ENCODE measurements at places on chromosomes 5 and 9.

DNA sequence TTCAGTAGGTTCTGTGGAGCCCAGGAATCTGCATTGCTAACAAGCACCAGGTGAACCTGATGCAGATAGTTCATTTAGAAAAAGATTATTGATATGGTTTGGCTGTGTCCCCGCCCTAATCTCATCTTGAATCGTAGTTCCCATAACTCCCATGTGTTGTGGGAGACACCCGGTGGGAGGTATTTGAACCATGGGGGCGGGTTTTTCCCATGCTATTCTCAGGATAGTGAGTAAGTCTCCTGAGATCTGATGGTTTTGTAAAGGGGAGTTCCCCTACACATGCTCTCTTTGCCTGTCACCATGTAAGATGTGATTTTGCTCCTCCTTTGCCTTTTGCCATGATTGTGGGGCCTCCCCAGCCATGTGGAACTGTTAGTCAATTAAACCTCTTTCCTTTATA, 212.0 kb downstream of the RAB3C start:
- no peak for DNase-seq

DNA sequence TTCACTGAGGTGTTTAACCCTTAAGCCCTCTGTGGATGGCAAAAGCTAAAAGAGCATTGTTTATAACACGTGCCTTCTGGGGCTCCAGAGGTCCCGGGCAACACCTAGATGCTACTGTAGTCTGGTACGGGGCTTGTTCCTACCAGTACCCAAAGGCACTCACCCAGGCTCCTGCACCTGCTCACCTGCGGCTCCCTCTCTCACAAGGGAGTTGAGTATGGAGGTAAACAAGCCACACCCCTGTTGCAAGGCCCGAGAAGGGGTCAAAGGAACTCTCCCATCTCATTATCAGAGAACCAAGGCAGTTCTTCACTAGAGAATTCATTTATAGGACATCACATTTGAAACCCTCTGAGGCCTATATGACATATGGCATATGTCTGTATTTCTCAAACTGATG, 53.4 kb upstream of the IL6ST start:
- no peak for DNase-seq

GRCh38 chr5:139543423-139543991, 17.6 kb upstream of the UBE2D2 start:
- no peak for DNase-seq

DNA sequence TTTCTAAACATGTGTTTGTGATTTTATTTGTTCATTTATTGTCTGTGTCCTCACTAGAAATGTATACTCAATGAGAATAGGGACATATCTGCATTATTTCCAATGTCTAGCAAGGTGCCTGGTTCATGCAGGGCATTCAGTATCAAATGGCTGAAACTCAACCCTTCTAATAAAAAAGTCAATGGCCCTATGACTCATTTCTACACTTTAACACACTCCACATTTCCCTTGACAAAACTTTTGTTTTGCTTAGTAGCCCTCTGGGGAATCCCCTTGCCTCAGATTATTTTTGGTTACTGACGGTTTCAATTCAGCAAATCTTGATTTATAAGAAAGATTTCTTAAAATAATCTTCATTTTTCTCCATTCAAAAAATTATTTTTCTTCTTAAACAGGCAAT, 206.0 kb upstream of the DMRTA1 start:
- no peak for DNase-seq

DNA sequence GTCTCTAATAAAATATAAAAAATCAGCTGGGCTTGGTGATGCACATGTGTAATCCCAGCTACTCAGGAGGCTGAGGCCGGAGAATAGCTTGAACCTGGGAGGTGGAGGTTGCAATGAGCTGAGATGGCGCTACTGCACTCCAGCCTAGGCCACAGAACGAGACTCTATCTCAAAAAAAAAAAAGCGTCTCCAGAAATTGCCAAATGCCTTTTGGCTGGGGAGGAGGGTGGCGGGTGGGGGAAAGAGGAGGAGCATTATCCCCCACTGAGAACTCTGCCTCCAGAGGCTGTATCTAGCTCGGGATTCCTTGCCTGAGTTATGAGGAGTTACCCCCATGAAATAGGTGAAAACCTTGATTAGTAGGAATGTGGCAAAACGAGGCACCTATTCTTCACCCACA, 4.8 kb downstream of the ROPN1L start:
- no peak for DNase-seq

DNA sequence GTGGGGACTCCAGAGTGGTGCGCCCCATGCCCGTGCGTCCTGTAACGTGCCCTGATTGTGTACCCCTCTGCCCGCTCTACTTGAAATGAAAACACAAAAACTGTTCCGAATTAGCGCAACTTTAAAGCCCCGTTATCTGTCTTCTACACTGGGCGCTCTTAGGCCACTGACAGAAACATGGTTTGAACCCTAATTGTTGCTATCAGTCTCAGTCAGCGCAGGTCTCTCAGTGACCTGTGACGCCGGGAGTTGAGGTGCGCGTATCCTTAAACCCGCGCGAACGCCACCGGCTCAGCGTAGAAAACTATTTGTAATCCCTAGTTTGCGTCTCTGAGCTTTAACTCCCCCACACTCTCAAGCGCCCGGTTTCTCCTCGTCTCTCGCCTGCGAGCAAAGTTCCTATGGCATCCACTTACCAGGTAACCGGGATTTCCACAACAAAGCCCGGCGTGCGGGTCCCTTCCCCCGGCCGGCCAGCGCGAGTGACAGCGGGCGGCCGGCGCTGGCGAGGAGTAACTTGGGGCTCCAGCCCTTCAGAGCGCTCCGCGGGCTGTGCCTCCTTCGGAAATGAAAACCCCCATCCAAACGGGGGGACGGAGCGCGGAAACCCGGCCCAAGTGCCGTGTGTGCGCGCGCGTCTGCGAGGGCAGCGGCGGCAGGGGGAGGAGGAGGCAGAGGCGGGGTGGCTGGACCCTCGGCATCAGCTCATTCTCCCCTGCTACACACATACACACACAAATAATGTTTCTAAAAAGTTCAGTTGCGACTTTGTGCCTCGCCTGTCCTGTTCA, 668 bp downstream of the GLIS3 start:
- DNase-seq = peak; percentile 25

DNA sequence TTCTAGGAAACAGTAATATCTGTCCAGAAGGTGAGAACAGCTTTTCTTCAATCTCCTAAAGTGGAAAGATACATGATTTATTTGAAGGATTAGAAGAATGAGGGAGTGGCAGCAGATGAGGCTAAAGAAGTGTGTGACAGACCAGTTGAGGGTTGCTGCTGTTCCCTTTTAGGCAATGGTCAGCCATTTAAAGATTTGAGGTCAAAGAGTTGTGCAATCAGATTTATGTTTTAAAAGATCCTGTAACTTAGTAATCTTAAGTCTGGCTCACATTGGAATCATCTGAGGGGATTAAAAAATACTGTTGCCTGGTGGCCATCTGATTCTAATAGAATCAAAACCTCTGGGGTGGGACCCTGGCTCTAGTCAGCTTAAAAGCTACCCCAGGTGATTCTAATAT, 4.3 kb upstream of the SGCD start:
- DNase-seq = no peak

Measured in NCI-H2171 treated with DMSO at 0.1 percent for 48 hours (cell line).